Activated CD4-positive, CD25-positive, alpha-beta regulatory T cell treated with anti-CD3 and anti-CD28 coated beads, Interleukin-2, amount 50 U/mL, for 24 hours (primary cell): ENCODE measurements at places on chromosomes 7 and 10.

DNA sequence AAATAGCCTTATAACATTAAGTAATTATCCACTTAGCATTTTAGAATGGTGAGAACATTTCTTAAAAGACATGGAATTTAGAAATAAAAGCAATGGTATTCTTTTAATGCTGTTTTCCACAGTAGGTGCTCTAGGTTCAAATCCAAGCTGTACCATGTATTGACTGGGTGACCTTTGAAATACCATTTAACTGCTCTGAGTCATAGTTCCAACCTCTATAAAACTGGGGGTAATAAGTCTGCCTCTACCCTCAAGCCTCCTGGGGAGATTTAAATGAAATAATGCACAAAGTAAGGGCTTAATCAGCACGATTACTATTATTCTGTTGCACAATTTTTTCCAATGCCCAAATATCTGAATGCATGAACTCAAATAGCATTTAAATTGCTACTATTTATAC lies 236.4 kb upstream of the CCDC6 start:
- no peak for ATAC-seq

DNA sequence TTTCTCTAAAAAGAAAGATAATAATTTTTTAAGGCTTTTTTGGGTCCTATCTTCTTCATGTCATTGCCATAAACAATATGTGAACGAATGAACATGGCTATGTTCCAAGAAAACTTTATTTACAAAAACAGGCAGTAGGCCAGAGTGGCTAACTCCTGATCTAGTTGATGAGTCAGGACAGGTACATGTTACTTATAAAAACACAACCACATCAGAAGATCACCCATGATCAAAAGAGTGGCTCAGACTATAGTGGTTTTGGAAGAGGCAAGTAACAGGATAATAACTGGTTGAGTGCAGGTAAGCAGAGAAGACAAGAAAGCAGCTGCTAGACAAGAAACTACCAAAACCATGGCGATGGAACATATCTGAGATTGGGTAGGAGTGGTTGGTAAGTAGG lies 468.7 kb downstream of the KCNMA1 start:
- ATAC-seq: no peak

GRCh38 chr7:158056761-158057160 lies 530.9 kb downstream of the PTPRN2 start:
- no peak for ATAC-seq

GRCh38 chr7:1700086-1700485 lies 30.0 kb downstream of the ELFN1 start:
- ATAC-seq: no peak

- ATAC-seq: no peak
Measured at GRCh38 chr10:4034907-4035598, 250.0 kb upstream of the KLF6 start.

GRCh38 chr7:23956772-23957576 lies 247.0 kb downstream of the STK31 start:
- ATAC-seq: no peak

DNA sequence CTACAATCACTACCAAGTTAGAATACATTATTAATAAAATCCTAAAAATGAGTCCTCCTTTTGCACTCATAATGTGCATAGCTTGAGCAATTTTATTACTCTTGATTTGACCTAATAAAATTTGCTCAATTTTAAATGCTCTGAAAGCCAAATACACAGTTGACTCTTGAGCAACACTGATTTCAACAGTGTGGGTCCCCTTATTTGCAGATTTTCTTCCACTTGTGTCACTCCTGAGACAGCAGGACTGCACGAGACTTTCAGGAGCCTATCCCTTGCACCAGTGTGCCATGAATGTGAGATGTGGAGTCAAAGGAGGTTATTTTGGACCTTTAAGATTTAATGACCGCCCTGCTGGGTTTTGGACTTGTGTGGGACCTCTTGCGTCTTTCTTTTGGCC lies 23.2 kb downstream of the RNF216 start:
- no peak for ATAC-seq

DNA sequence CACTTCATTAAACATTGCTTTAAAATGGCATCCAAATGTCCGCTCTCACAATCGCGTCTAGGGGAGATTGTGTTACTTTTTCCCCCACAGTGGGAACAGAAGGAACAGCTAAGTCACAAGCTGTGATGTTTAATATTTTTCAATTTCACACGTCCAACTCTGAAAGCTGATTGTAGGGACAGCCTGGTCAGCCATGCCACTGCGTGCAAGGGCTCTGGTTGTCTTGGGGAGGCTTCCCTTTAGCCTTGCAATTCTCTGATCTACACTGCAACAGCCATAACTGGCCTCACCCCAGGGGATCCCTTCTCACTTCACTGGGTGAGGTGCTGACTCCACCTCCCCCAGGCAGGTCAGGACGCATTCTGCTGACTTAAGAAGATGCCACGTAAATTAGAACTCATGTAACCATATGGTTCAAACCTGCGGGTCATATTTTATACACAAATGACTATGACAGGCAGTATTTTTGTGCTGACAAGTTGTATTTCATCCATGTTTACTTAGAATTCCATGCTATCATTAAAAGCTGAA lies 425.2 kb upstream of the NFE2L3 start:
- ATAC-seq: no peak

DNA sequence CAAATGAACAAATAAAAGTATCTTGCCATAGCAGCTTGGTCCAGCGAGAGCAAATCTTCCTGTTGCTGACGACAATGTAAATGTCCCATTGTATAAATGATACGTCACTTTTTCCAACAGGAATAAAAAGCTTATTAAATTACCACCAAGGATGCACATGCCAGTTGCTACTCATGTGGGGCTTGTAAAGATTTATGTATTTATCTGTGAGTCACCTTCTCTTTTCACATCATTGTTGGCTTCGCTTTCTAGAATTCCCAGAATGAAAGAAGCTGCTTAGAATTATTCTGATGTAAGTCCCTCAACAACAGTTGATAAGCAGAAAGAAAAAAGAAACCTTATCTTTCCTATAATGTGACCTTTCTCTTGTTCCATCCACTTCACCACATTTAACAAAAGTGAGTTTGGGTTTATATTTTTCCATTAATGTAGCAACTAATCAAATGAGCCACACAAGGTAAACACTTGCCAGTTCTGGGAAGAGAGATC lies 22.4 kb downstream of the DNAJC12 start:
- peak; percentile 69 for ATAC-seq

- no peak for ATAC-seq
Measured at GRCh38 chr10:69815104-69815503, 13.4 kb downstream of the COL13A1 start.

DNA sequence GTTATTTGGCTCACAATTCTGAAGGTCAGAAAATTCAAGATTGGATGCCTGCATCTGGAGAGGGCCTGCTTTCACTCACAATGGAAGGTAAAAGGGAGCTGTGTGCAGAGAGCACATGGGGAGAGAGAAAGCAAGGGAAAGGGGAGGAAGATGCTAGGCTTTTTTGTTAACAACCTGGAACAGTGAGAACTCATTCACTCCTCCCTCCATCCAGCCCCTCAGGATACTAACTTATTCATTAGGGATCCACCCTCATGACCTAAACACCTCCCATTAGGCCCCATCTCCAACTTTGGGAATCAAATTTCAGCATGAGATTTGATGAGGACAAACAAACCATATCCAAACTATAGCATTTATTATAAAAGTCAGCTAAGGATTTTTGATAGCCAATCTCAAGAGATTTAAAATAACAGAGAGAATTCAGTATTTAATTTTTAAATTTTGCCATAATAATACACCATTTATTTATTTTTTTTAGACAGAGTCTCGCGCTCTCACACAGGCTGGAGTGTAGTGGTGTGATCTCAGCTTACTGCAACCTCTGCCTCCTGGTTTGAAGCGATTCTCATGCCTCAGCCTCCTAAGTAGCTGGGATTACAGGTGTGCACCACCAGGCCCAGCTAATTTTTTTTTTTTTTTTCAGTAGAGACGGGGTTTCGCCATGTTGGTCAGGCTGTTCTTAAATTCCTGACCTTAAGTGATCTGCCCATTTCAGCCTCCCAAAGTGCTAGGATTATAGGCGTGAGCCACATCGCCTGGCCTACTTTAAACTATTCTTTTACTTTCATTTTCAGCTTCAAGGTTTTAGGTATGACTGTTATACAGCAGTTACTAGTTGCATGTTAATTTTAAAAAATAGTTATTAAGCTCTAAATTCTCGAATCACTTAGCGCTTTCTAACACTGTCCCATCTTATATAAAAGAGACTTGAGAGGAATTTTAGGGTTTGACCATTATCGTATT lies 20.3 kb upstream of the ETV1 start:
- no peak for ATAC-seq

- peak; percentile 81 for ATAC-seq
Measured at GRCh38 chr10:73759512-73760115, 15.4 kb downstream of the SEC24C start.

GRCh38 chr10:44760513-44760912 lies 150.6 kb upstream of the TMEM72 start:
- no peak for ATAC-seq

DNA sequence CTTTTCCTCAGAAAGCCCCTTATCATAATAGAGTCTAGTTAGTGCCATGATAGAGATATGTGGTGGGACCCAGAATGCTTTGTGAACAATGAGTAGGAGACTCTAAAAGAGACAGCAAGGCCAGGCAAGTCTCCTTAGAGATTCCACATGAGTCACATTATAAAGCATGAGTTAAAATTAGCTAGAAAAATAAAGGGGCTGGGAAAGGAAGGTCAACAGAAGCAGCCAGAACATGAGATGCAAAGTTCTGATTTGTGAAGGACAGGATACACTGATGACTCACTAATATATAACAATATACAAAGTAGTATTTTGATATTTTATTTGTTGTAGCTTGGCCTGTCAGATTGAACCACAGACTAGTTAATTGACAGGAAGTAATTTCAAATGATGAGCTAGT lies 25.3 kb upstream of the SNX13 start:
- no peak for ATAC-seq

DNA sequence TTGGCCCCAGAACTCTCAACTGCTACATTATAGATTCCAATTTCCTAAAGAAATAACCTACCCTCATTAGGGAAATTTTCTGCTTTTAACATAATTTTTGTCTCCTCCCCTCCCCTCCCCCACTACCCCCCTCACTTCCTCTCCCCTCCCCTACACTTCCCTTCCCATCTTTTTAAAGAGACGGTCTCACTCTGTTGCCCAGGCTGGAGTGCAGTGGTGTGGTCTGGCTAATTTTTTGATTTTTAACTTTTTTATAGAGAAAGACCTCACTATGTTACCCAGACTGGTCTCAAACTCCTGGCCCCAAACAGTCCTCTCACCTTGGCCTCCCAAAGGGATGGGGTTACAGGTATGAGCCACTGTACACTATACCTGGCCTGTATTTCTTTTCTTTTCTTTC lies 30.5 kb upstream of the C1GALT1 start:
- no peak for ATAC-seq

DNA sequence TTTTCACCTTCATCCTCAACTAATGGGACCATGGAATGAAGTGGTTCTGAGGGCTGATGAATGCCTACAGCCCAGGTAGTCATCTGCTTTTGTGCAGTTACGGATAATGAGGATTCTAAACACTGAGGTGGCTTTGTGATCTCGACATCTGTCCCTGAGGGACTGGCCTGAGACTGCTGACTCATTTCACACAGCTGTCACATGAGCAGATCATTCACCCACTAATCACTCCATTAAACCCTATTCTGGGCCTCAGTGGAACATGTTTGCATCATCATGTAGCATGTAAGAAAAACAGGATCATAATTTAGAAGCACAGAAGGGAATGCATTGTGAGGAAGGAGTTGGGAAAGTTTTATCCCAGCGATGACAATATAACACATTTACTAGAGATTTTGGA lies 79.4 kb upstream of the FEZF1 start:
- ATAC-seq: no peak

GRCh38 chr7:127732306-127732705 lies 80.3 kb downstream of the SND1 start:
- ATAC-seq: no peak

DNA sequence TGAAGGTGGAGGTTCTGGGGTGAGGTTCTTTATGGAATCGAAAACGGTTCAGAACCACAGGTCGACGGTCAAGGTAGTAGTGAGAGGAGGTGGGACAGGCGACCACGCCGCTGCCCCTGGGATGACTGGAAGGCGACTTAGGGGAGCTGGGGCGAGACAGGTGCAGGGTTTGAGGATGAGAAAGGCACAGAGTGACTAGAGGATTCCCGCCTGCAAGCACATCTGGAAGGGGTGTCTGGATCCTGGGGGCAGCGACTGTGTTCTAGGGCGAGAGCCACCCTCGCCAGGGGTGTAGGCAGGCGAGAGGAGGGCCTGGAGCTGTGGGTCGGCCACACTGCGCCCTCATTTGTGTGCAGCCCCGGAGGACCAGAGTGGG lies 468 bp upstream of the IRF5 start:
- no peak for ATAC-seq

GRCh38 chr7:17934612-17935240 lies 5.6 kb downstream of the SNX13 start:
- ATAC-seq: no peak

GRCh38 chr7:55557666-55558188 lies 14.6 kb downstream of the VOPP1 start:
- ATAC-seq: peak; percentile 64

DNA sequence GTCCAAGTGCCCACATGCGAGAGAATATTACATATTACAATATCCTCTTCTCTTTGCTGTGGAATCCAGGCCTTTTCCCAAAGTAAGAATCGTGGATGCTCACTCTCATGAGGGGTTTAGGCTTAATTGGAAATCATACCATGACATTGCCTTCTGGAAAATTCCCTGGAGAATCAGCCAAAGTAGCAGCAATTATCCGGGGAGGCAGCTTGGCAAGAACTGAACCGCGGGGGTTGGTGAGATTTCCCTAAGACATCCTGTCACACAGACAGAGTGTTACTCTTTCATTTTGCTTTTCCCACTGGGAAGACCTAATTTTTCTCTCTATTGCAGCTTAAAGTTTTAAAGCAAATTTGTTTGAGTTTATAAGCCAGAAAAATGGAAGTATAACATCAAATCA lies 463.6 kb upstream of the DPP6 start:
- no peak for ATAC-seq

- no peak for ATAC-seq
Measured at GRCh38 chr10:28637346-28637745, 40.0 kb upstream of the BAMBI start.

GRCh38 chr10:25071227-25071626 lies 54.8 kb downstream of the THNSL1 start:
- ATAC-seq: no peak

GRCh38 chr10:112678987-112679386 lies 232.0 kb downstream of the VTI1A start:
- ATAC-seq: no peak

DNA sequence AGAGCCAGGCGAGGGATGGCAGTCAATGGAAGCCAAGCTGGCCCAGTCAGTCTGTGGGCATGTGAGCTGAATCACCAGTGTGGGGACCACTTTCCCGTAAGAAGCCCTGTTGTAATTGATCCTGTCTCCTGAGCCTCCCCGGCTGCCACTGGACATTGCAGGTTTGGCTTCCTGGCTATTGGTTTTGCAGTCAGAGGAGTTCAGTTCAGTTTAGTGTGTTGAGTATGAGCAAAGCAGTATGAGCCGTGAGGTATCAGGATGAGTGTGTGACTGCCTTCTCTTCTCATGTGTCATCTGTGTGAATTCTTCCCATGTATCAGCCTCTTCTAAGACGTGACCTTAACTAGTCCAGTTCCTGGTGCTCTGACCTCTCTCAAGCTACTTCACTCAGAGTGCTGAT lies 227.4 kb downstream of the PRKG1 start:
- ATAC-seq: no peak

GRCh38 chr10:31157123-31158010 lies 125.7 kb upstream of the ZNF438 start:
- no peak for ATAC-seq
